ENCODE measurements at places on chromosomes 16 and 17.
A peak's percentile ranks its signal among the peaks of the same experiment; 100 is the strongest.

DNA sequence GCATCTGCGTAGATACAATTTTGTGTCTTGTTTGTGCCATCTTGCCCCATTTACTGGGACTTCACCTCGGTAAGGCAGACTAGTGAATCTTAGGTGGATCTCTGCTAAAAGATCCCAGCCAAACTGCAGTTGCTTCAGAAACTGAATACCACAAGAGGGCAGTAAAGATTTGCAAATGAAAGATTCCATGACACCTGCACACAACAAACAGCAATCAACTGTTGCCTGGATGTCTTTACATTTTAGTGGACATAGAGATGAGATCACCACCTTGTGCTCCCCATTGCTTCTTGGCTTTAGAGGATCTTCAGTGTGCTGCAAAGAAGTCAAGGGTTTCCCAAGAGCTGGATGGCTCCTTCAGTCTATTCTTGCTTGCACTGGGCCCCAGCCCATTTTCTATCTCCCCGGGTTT is 119.2 kb upstream of the CACNG5 start:
- DNase-seq, result no peak

- DNase-seq, result peak; percentile 17
Measured at GRCh38 chr17:43694081-43694870, 32.6 kb upstream of the MEOX1 start.

DNA sequence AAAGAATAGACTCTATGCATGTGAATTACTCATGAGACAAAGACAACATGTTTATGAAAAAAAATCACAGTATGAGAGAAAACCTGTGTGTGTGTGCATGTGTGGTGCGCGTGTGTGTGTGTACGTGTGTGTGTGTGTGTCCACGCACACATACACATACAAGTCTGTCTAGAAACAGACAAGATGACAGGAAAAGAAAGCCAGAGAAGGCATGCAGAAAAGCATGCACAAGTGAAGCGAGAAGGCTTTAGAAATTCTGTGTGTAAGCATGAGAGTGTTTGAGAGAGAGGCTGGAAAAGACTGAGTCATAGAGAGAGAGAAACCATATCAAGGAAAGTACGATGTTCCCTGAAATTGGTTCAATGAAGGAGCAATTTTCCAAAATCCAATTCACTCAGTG is 566.4 kb upstream of the C16orf82 start:
- DNase-seq, result no peak

DNA sequence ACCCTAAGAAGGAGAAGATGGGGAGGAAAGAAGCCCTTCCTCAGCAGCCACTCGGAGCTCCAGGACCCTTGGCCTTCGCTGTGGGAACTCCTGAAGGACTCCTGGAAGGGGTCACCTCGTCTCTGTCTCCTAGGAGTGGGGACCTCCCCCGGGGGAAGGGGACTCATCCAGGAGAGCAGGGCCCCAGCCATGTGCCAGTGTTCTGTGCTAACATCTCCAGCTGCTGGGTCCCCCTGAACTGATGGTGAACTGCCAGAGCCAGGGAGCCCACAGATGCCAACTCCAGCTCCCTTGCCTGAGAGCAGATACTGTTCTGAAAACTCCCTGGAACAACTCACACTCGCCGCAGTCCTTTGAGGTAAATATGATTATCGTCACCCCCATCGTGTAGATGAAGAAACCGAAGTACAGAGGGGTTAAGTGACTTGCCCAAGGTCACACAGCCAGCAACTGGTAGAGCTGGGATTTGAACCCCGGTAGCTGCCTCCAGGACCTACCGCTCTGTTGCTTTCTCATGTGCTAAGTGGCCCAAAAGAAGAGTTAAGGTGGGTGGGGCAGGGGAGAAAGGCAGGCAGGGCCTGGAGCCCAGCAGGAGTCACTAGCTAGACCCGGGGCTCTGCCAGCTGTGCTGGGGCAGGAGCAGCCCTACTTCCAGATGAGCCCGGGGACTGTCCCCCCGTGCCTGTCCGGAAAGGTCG is 10.5 kb downstream of the TIMM22 start:
- no peak for DNase-seq

- no peak for DNase-seq
Measured at GRCh38 chr17:68957944-68958343, 2.8 kb upstream of the ABCA8 start.

GRCh38 chr17:79789943-79790804 is 6.7 kb downstream of the CBX8 start:
- DNase-seq, result peak; percentile 19

- DNase-seq, result no peak
Measured at GRCh38 chr17:8341456-8341855, 1.8 kb downstream of the ODF4 start.

GRCh38 chr16:89281189-89281577 is 63.7 kb downstream of the ZNF778 start:
- DNase-seq, result no peak

DNA sequence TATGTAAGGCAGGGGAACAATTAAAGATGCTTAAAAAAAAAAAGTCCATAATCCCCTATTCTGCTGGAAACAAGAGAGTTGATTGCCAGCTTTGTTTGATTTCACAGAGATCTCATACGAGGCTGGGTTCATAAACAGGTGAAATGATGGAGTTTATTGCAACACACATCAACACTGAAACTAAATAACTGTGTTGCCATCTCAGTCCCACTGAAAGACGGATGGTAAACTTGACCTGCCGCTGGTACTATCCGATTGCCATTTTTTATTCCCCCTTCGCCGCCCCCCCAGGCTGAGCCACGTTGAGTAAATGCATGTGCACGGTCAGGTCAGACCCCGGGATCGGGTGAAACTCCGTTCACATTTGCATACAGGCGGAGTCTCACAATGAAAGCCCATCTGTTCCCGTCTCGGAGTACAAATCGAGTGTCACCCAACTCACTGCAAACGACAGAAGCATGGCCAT is 119.2 kb downstream of the SKAP1 start:
- no peak for DNase-seq

- no peak for DNase-seq
Measured at GRCh38 chr17:82339634-82340580, 6.3 kb upstream of the SECTM1 start.

- DNase-seq, result no peak
Measured at GRCh38 chr16:87602001-87602775, at the start of gene JPH3. JPH3 (plus strand) TSS chr16:87602508; CDS start chr16:87603147, 639 bp downstream.

GRCh38 chr17:8354236-8354635 is 14.6 kb downstream of the ODF4 start:
- no peak for DNase-seq

DNA sequence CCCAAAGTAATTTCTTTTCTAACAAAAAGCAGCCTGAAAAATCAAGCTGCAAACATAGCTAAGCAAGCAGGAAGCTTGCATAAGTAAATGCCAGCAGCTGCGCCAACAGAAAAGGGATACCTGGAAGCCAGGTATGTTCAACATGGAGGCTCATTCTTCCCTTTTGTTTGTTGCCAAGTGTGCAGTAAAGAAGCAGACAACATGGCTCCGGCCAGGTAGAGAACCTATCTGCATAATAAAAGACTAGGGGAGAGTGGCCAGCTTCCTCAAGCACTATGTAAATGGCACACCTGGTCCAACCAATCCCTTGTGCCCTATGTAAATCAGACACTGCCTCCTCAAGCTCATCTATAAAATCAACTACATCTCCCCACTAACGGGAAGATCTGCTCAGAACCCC is 1407.0 kb downstream of the CDH11 start:
- no peak for DNase-seq

DNA sequence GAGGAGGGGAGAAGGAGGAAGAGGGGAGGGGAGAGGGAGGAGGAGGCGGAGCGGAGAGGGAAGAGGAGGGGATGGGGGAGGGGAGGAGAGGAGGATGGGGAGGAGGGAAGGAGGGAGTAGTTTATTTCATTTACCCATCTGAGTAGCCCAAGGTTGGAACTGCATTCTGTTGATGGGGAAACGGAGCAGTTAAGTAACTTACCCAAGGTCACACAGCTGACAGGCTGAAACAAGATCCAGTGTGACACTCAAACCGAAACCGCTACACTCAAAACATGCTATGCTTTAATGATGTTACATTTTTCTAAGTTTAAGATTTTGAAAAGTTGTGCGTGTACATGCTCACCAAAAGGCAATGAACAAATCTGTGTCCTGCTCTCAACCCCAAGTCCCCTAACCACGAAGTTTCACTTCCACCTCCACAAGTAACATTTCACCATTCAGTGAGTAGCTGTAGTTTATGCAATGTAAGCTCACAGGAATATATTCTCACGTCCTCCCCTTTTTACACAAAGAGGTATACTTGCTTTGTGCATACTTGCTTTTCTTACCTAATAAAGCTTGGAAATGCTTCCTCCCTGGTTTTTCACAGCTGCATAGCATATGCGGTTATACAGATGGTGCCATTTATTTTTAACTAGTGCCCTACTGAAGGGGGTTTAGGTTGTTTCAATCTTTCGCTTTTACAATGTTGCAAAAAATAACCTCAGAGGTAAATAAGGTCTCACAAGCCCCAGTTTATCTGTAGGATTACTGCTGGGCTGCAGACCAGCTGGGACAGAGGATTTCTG is 275.3 kb downstream of the PARN start:
- no peak for DNase-seq
